Naive thymus-derived CD8-positive, alpha-beta T cell (primary cell): ENCODE measurements at places on chromosomes 3 and 15.

DNA sequence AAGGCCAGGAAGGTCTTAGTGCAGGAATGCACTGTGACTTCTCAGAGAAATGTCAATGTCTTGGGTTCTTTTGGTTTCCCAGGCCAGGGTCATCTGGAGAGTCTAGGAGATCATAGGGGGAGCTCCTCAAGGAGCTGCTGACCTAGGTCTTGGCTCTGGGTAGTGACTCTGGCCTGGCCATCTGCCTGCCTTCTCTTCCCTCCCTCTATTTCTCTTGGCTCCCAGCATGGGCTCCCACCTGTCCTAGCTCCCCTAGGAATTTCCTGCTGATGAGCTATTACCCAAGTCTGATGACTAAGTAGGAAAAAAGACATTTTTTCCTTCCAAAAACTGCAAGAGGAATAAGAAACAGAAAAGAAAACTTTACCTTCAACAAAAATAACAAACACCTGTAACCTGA is 57.4 kb downstream of the BSN start:
- H3K4me1 ChIP-seq = no peaks in the 10 kb centered on the region
- DNase-seq = no peak
- H3K27me3 ChIP-seq = no peaks in the 10 kb centered on the region
- no peaks in the 10 kb centered on the region for H3K36me3 ChIP-seq

- no peak overlapping the region for H3K27ac ChIP-seq
- H3K4me3 ChIP-seq = no peak overlapping the region
- no peaks in the 10 kb centered on the region for H3K36me3 ChIP-seq
- H3K27me3 ChIP-seq = no peaks in the 10 kb centered on the region
- peaks cover 8% of the 10 kb centered on the region for H3K4me1 ChIP-seq
These were observed 106.7 kb upstream of the PIAS1 start for GRCh38 chr15:67947254-67948039.

DNA sequence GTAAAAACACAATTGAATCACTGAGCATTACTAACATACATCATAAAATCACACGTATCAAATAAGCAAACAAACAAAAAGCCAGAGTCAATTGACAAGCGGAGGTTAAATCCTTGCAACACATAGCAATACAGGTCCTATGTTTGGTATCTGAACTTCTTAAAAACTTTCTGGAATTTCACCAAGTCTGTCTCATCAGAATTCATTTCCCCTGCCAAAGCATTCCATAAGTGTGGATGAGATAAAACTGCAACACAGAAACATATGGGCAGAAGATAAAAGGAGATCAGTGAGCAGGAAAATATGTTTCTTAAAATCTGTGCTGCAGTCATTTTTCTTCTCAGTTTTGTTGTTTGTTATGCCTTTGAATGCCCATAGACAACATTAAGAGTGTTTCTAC is 1155.5 kb downstream of the TBL1XR1 start:
- no peaks in the 10 kb centered on the region for H3K36me3 ChIP-seq
- no peaks in the 10 kb centered on the region for H3K4me1 ChIP-seq

DNA sequence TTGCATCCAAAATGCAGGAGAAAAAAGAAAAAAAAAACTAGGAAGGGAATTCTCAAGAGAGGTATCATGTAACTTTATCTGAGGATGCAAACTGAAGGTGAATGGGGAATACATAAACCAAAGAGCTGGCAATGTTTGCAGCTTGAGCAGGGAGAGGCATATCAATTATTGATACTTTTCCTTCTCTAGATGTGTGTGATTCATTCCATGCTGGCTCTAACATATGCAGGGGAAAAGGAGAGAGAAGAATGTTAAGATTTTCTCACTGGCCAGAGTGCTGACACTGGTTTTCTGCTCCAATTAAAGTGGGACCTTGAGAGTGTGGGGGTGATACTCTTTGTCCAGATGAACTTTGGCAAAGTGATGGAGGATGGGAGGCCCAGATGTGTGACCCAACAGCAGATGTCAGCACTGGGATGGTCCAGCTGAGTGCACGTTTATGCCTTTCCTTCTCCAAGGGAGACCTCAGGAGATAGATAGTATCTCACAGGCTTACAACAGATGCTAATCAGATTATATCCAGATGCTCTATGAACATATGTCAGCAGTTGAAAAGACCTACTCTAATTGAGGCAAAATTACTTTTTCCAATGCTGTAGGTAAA is 50.0 kb upstream of the PSMD6 start:
- peaks cover 53% of the 10 kb centered on the region for H3K27me3 ChIP-seq
- H3K4me3 ChIP-seq = no peak overlapping the region
- no peak overlapping the region for H3K27ac ChIP-seq

GRCh38 chr3:122979211-122979610 is 48.4 kb downstream of the SEMA5B start:
- no peaks in the 10 kb centered on the region for H3K27me3 ChIP-seq
- no peak overlapping the region for H3K27ac ChIP-seq
- no peak for DNase-seq

DNA sequence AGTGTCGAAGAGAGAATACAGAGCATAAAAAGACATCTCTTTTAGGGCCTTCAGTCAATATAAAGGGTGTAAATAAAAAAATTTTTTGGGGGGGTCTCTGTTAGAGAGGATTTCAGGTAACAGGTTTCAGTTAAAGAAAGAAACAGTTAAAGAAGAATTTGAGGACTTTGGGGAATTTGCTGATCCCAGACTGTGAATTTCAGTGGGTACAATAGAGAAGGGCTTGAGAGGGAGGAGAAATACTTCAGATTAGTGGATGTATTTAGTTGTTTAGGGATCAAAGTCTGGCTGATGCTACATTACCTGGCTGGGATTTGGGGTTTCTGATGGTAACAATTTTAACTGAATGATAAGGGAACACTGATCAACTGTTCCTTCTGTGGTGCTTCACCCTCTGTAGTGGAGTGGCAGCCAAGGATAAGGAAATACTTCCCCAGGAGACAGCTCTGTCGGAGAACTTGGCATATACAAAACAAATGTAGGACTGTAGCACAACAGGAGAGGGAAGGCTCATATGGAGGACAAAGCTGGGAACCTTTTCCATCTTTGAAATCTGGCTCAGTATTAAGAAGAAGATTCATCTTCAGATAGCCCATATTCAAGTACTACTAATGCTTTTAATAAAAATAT is 79.2 kb downstream of the MEF2A start:
- no peaks in the 10 kb centered on the region for H3K27me3 ChIP-seq
- no peak overlapping the region for H3K4me3 ChIP-seq
- H3K4me1 ChIP-seq = peaks cover 9% of the 10 kb centered on the region
- DNase-seq = no peak

DNA sequence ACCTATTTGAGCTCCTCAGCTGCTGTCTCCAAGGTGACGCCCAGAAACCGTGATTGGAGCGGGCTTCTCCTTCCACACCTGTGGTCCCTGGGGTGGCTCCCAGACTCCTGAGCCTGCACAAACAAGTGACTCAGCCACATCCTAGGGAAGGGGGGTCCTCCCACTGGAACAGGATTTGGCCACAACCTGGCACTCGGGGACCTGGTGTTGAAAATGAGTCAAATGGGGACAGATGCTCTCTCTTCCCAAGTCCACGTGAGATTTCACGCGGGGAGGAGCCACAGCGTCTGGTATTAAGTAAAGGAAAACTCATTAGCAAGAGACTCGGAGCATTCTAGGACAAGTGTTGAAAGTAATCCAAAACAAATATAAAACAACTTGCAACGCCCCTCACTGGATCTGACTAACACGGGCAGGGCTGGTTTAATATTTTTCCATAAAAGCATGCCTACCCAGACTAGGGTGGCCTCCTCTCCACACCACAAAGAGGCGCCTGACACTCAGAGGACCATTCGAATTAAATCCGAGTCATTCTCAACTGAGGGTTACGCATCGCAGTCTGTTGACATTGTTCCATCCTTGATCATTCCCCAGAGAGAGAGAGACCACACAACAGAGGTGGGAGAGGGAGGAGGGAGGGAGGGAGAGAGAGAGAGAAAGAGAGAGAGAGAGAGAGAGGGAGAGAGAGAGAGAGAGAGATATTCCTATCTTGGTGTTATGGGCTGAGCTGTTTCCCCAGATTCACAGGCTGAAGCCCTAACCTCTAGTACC is 74.4 kb downstream of the MGLL start:
- H3K27me3 ChIP-seq = peaks cover 5% of the 10 kb centered on the region
- H3K4me1 ChIP-seq = peaks cover 18% of the 10 kb centered on the region
- H3K27ac ChIP-seq = no peak overlapping the region
- DNase-seq = no peak
